ENCODE measurements at places on chromosomes 11 and 22.

DNA sequence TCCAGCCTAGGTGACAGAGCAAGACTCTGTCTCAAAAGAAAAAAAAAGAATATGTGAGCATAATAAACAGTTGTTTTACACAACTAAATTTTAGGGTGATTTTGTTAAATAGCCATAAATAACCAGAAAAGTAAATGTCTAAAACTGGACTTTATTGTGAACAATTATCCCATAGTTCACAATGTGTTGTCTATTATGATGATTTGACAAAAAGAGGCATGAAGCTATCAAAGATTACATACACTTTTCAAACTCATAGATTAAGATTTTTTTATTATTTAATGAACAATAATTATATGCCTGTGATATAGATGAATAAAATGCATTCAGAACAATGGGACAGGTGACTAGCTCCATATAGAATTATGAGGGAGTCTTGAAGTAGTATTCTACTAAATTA lies 27.0 kb upstream of the MTMR2 start:
- DNase-seq: no peak

- no peak for DNase-seq
Measured at GRCh38 chr11:14258221-14258935, 100.6 kb downstream of the RRAS2 start.

DNA sequence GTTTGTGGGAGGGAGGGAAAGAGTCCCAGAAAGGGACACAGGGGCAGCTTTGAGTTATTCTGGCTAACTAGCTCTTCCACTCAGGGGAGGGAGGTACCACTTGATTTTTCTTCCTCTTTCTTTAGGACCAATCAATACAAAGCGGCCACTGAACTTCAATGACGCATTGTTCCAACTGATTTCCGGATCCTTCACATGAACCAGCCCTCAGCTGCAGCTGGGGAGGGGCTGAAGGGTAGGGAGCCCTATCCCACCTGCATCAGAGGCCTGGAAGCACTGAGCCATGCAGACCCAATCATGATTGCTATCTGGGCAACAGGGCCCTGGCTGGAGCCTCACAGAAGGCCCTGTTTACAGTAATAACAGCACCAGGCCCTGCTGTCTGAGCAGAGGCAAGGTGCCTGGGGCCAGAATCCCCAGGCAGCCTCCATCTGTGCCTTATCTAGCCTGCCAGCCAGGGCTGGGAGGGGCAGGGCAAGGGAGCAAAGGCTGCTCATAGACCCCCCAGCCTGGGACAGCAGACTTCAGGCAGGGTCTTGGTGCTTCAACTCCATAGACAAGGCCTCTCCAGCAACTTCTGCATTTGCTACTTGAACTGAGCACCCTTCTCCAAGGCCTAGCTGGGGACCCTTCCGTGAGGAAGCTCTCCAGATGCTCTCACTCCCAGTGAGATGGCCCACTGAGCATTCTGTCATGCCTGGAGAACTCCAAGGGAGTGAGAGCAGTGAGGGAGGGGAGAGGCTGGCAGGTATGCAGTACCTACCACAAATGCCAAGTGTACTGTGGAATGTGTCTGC lies 22.5 kb downstream of the CLPB start:
- DNase-seq: peak; percentile 91

GRCh38 chr11:3189196-3189843 lies 24.2 kb upstream of the OSBPL5 start:
- DNase-seq: no peak

- DNase-seq: peak; percentile 22
Measured at GRCh38 chr22:29964776-29965175, 81.8 kb downstream of the MTMR3 start.

DNA sequence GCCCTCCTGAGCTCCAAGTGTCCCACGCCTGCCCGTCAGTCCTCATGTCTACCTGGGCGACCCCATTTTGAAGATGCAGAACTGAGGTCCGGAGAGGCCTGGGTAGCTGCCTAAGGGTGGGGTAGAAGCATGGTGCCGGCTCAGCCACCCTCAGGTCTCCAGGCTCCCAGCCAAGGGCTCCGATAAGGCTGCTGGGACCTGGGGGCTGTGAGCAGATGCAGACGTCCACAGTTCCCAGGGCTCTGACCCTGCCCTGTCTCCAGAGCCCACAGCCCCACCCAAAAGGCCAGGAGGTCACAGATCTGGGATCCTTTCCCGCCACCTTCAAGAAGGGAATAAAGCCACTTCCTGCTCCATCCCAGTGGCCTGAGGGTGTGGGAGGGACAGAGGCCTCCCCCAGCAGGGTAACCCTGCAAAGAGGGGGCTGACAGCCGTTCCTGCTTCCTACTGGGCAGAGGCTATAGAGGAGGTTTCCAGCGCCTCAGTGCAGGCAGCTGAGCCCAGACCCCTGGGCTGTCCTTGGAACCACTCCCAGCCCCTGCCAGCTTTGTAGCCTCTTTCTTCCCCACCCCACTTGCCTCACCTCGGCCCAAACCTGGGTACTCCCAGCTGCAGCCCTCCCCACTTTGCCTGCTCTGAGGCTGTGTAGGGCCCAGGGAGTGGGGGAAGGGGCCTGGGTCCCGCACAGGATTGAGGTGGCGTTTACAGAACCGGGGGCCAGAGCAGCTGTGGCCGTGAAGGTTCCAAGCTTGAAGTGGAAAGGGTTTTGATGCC lies 85.5 kb downstream of the CDKN1C start:
- DNase-seq: no peak

All from pons (tissue), 1 donor.